Globus pallidus (tissue), 1 donor: ENCODE measurements at places on chromosomes 7 and 10.

DNA sequence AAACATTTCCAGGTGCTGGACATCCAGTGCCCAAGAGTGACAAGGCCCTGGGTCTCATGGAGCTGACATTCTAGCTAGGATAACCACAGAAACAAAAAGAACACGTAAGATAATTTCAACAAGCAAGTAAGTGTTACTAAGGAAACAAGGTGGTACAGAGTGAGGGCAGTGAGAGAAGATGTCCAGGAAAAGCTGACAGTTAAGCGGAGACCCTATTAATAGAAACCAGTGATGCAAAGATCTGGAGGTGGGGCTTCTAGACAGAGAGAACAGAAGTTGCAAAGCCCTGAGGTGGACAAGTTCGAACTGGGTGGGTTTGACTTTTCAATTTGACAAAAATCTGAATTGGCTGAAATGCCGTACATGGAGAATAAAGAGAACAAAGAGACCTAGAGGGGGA is 96.3 kb downstream of the TRIL start:
- no peak for DNase-seq

DNA sequence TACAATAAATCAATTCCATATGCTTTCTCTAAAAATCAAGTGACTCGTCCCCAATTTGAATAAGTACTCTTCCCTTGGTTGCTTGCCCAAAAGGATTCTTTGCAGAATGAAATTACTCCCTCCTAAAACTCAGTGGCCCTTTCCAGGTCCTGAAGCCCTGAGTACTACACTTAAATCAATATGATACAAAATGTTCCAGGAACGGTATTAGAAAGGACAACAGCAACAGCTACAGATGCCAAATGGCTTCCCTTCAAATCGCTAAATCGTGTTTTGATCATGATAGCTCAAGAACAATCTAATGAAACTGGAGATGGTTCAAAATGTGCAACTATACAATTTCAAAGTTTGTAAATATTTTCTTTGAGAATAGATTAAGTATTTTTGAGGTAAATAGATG is 59.4 kb downstream of the TPK1 start:
- no peak for DNase-seq

- DNase-seq: no peak
Observed at GRCh38 chr7:38731215-38731614, 100.0 kb upstream of the AMPH start.

- no peak for DNase-seq
Observed at GRCh38 chr7:48803250-48803649, 121.1 kb upstream of the CDC14C start.

GRCh38 chr10:30834651-30835050 is 197.0 kb downstream of the ZNF438 start:
- DNase-seq: no peak

GRCh38 chr10:105062951-105063350 is 421.9 kb downstream of the SORCS3 start:
- DNase-seq: no peak

DNA sequence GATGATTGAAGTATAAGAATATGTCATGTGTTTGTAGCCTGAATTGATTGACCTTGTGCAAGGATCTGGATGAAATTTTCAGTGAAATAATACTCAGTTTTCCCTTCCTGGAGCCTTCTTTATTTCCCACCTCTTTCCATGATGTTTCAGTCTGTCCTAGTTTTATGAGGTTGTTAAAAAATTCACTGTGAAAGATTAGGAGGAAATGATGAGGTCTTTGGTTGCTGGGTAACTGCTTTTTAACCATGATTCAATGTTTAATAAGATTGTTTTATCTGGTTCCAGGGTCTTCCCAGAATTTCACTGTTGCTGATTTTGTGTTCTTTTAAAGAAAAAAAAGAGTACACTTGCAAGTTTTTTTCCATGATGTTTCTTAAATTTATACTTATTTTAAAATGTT is 221.5 kb downstream of the MBL2 start:
- DNase-seq: no peak

- no peak for DNase-seq
Observed at GRCh38 chr10:29257106-29257783, 31.6 kb upstream of the LYZL1 start.

DNA sequence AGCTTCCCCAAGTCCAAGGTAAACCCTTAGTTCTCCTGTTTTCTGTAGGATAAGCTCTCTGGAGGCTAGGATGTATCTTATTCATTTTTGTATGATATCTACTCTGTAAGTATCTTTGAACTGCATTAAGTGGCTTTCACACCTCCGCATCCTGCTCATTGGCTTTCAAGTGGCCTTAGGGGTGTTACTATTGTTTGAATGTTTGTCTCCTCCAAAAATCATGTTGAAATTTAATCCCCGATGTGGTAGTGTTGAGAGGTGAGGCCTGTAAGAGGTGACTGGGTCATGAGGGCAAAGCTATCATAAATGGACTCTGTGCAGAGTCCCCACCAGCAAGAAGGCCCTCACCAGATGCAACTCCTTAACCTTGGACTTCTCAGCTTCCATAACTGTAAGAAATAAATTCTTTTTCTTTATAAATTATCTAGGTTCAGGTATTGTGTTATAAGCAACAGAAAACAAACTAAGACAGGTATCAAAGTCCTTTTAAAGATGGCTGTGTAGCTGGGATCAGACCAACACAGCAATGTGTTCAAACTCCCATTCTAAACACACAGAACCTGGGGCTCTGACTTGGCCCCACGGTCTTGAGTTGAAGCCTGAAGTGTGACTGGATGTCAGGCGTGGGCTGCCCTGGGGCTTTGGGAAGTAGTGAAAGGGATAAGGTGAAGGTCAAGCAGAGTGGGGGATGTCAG is 25.9 kb downstream of the TBXAS1 start:
- DNase-seq: no peak

DNA sequence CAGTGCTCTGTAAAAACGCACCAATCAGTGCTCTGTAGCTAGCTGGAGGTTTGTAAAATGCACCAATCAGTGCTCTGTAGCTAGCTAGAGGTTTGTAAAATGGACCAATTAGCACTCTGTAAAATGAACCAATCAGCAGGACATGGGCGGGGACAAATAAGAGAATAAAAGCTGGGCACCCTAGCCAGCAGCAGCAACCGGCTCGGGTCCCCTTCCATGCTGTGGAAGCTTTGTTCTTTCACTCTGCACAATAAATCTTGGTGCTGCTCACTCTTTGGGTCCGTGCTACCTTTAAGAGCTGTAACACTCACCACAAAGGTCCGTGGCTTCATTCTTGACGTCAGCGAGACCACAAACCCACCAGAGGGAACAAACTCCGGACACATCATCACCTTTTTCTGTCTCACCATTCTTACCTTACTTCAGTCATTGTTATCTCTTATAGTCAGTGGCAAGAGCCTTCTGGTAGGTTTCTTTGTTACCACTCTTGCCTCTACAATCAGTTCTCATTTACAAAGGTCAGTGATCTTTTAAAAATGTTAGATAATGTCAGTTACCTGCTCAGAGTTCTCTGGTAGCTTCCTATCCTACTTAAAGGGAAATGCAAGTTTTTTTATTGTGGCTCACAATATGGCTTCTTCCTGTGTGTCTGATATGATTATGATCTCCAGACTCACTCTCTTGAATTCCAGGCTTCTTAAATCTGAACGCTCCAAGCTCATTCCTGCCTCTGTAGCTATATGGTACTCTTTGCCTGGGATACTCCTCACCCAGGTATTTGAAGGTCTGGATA is 4.5 kb downstream of the STAM start:
- no peak for DNase-seq

- no peak for DNase-seq
Observed at GRCh38 chr7:113013761-113014449, 72.7 kb downstream of the GPR85 start.

DNA sequence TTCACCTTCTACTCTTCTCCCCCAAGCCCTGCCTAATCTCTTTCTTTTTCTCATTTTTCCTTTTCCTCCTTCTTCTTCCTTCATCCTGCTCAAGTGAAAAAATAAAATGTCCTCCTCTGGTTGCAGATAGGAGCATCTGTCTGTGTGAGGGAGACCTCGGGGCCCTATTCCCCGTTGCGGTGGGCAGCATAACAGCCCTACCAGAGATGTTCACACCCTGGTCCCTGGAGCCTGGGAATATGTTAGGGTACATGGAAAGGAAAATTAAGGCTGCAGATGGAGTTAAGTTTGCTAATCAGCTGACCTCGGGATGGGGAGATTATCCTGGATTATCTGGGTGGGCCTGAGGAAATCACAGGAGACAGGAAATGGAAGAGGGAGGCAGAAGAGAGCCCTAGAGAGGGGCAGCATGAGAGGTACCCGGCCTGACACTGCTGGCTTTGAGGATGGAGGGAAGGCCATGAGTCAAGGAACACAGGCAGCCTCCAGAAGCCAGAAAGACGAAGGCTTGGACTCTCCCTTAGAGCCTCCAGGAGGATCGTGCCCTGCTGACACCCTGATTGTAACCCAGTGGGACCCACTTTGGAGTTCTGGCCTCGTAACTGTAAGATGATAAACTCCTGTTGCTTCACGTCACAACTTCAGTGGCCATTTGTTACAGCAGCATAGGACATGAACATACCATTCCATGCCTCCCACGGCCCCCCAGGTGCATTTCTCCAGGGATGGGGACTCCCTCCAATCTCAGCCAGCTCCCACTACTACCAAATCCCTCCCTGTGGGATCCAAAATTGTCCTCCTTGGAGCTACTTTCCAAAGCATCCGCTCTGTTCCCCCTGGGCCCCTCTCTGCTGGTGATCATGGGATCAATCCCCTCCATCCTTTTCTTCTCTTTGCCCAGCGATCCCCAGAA is 39.0 kb upstream of the ZMIZ1 start:
- DNase-seq: no peak
